Suprapubic skin (tissue), 4 donors: ENCODE measurements at places on chromosomes 2 and 18. TPM values are rescaled to one million over a fixed set of nuclear protein-coding genes. Genes with fewer than 3 reads are reported as not detected.
A peak's percentile ranks its signal among the peaks of the same experiment; 100 is the strongest.

The FSIP2 gene
- 2.3 TPM for total RNA-seq

The CTLA4 gene
- not detected for total RNA-seq

The CNDP1 gene
- 0.97 TPM for total RNA-seq

The TGFA gene
- 19.2 TPM for total RNA-seq

DNA sequence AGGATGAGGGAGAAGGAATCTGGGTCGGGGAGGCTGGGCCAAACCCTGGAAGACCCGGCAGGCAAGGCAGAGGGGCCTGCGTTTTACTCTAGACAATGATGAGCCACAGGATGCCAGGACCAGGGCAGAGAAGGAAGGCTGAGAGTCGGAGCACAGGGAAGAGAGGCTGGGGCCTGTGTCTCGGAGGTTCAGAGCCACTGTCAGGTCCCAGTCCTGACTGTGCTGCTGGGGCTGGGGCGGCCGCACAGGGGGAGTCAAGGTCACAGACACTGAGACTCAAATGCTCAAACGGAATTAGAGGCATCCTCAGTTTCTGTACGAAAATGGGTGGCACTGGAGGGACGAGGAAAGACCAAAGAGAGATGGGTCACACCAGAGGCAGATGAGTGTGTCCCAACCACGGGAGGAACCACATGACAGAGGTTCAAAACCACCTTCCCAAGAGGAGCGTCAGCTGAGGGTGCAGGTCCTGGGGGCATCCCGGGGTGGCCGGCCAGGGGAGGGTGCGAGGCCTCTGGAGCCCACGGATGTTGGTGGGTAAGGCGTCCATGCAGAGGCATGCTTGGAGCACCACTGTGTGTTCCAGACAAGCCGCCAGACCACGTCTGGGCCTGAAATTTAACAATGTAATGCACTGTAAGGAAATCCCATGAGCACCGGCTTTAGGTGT is 14.7 kb downstream of the HDAC4 start:
- H3K36me3 ChIP-seq: peaks cover 19% of the 10 kb centered on the region
- DNase-seq: peak; percentile 59
- no peaks in the 10 kb centered on the region for H3K4me1 ChIP-seq
- no peak overlapping the region for H3K4me3 ChIP-seq
- no peak overlapping the region for H3K27ac ChIP-seq
- H3K27me3 ChIP-seq: no peaks in the 10 kb centered on the region

- DNase-seq: no peak
- peak overlapping the region; percentile 19 for H3K27ac ChIP-seq
- H3K27me3 ChIP-seq: no peaks in the 10 kb centered on the region
- H3K4me3 ChIP-seq: no peak overlapping the region
- peaks cover 10% of the 10 kb centered on the region for H3K4me1 ChIP-seq
- H3K36me3 ChIP-seq: peaks cover 21% of the 10 kb centered on the region
These were observed 36.2 kb downstream of the WIPF1 start for GRCh38 chr2:174561283-174561971.

- peaks cover 12% of the 10 kb centered on the region for H3K36me3 ChIP-seq
- no peaks in the 10 kb centered on the region for H3K4me1 ChIP-seq
- H3K27me3 ChIP-seq: no peaks in the 10 kb centered on the region
These were observed 37.2 kb downstream of the PLEKHA3 start for GRCh38 chr2:178517496-178517895.

GRCh38 chr2:205708231-205708631 is 25.9 kb downstream of the NRP2 start:
- H3K4me3 ChIP-seq: no peak overlapping the region
- no peaks in the 10 kb centered on the region for H3K27me3 ChIP-seq
- no peak for DNase-seq
- no peaks in the 10 kb centered on the region for H3K36me3 ChIP-seq
- peak overlapping the region; percentile 43 for H3K27ac ChIP-seq

DNA sequence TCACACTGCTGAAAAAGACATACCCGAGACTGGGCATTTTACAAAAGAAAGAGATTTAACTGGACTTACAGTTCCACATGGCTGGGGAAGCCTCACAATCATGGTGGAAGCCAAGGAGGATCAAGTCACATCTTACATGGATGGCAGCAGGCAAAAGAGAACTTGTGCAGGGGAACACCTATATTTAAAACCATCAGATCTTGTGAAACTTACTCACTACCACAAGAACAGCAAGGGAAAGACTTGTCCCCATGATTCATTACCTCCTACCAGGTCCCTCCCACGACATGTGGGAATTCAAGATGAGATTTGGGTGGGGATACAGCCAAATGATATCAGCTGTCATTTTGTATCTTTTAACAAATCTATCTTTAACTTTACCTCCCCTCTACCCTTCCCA is 251.1 kb upstream of the RASGRP3 start:
- no peak overlapping the region for H3K27ac ChIP-seq
- H3K27me3 ChIP-seq: no peaks in the 10 kb centered on the region
- no peaks in the 10 kb centered on the region for H3K36me3 ChIP-seq
- no peak overlapping the region for H3K4me3 ChIP-seq

- no peak for DNase-seq
- no peak overlapping the region for H3K4me3 ChIP-seq
- H3K27ac ChIP-seq: no peak overlapping the region
- H3K36me3 ChIP-seq: no peaks in the 10 kb centered on the region
These were observed 19.4 kb downstream of the ZNF516 start for GRCh38 chr18:76475450-76476194.

GRCh38 chr2:61443342-61444041 is 27.4 kb downstream of the USP34 start:
- no peak overlapping the region for H3K4me3 ChIP-seq
- H3K27ac ChIP-seq: no peak overlapping the region
- peaks cover 8% of the 10 kb centered on the region for H3K4me1 ChIP-seq
- H3K36me3 ChIP-seq: no peaks in the 10 kb centered on the region
- H3K27me3 ChIP-seq: no peaks in the 10 kb centered on the region

GRCh38 chr2:69096326-69097095 is 83.5 kb downstream of the ANTXR1 start:
- H3K27me3 ChIP-seq: no peaks in the 10 kb centered on the region
- H3K4me3 ChIP-seq: no peak overlapping the region
- H3K36me3 ChIP-seq: peaks cover 3% of the 10 kb centered on the region
- no peak overlapping the region for H3K27ac ChIP-seq
